ENCODE measurements at places on chromosomes 3 and 15.

GRCh38 chr3:138219255-138219654 is 32.2 kb downstream of the ARMC8 start:
- DNase-seq, result no peak

DNA sequence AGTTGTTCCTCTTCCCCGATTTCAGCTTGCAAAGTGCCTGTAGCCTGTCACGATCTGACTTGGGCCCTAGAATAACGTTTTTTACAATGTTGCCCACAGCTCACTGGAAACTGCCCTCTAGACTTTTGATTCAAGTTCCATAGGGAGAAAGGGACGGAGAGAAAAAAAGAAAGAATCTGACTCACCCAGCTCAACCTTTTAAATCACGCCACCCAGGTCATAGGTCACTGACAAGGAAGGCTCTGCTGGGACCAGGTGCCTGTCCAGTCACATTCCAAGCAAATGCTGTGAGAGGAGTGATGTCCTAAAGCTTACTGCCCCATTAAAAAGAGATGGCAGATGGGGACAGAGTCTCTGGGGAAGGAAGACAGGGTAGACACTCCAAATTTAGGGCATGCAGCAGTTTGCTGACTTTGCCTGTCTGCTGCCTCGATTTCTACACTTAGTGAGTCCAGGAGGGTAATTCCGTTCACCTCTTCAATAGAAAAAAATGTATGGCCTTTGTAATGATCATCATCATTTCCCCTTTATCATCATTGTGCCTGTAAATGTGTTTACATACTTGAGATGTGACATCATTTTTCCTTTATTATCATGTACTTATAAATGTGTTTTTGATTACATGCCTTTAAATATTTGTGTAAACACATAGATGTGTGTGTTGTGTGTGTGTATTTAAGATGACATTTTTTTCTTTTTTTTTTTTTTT is 8.4 kb upstream of the MYO1E start:
- no peak for DNase-seq

DNA sequence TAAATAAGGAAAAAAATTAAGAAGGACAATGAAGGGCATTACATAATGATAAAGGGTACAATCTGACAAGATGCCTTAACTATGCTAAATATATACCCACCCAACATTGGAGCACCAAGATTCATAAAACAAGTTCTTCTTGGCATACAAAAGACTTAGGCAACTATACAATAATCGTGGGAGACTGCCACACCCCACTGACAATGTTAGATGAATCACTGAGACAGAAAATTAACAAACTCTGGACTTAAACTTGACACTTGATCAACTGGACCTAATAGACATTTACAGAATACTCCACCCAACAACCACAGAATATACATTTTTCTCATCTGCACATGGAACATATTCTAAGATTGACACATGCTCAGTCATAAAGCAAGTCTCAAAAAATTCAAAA is 53.2 kb upstream of the IGSF11 start:
- no peak for DNase-seq

- no peak for DNase-seq
These were observed 27.6 kb downstream of the ARNT2 start for GRCh38 chr15:80431635-80432344.

- no peak for DNase-seq
These were observed 168.8 kb downstream of the MEGF11 start for GRCh38 chr15:66084704-66085103.

DNA sequence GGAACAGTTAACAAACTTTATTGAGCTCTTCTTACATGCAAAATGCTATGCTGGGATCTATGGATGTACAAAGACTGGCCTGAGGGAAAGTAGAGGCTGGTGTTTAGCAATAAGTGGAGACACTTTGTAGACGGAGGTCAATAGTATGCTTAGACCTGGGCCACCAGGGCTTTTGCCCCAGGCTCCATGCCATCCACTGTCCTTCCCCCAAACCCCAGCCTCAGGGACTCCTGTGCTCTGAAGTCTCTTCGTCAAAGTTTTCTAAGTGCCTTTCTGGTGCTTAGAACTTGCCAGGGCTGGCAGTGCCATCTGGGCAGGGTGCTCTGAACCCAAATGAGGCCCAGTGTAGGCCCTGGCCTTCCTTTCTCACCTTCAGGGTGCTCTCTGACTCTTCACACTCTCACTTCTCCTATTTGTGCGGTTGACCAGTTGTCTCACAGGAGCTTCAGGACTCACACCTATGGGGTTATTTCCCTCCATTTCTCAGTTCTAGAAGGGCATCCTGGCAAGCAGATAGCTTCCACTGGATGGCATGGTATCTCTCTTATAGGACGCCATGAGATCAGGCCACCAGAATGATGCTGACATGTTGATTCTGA is 21.8 kb upstream of the KCNAB1 start:
- DNase-seq, result no peak

DNA sequence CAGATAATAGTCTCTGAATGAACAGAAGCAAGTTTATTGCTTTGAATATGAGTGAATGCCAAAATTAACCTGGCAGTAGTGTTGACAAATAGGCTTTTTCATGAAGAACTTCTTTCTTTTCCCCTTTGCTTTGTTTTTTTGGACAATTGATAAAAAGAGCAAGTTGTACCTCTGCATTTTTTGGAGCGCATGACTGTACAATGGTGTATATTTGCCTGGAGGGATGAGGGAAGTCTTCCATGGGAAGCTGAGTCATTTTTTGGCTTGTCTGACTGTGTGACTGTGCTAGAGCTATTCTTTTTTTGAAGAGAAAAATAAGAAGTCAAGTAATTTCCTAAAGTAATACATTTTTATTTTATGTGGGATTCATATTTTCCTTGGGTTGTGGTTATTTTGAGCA is 186.9 kb downstream of the KLHL25 start:
- peak; percentile 73 for DNase-seq

DNA sequence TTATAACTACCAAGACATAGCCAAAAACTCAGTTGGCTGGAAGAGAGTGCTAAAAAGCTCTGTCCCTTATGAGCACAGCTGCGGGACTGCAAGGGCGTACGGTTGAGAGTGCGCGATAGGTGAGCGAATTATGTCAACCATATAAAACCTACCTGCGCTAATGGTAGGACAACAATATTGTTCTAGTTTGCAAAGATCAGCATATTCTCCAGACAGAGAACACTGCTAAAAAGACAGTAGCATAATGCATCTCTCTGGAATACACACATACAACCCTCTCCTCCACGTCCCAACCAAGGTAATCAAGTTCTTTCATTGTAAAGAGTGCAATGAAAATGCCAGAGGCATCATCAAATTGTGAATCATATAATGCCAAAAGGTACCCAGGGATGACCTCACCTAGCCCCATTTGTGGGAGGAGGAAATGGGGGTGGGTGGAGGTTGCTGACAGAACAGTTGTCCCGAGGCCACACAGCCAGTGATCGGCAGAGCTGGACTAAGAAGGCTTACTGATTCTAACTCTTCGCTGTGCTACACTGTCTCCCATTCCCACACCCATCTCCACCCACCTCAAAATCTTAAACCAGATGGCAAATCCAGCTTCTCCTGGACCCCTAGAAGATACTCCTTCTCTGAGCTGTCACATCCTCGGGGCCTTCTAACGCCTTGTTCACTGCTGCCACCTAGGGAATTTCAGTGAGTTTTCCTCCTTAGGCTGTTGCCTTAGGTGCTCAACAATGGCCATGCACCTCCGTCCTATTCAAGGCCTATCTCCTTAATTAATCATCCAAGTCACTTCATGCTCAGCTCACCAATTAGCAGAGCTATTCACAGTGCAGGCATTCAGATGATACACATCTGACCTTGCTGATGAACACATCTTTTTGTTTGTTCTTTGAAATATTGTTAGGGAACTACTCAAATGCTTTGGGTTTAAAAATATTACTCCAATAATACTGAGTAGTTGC is 60.7 kb downstream of the RPL22L1 start:
- DNase-seq, result peak; percentile 83

DNA sequence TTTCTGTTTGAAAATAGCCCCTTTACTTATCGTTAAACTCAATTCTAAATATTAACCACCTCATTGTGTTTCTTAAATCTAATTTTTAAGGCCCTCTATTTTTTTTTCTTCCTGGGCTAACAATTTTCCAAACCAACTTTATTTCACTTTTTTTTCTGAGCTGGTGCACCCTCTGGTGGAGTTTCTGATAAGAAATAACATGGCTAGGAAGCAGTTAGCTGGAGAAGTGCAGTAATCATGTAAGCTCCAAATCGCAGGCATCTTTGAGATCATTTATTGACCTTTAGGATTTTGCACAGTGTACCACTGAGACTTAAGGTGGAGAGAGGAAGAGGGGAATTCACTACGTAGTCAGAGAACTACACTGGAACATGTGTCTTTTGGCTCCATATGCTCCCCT is 6.4 kb downstream of the TMEM207 start:
- peak; percentile 27 for DNase-seq

- DNase-seq, result peak; percentile 51
These were observed 118.3 kb upstream of the FOXB1 start for GRCh38 chr15:59885832-59886231.

GRCh38 chr3:194874206-194874605 is 188.5 kb downstream of the FAM43A start:
- DNase-seq, result no peak

GRCh38 chr15:67303490-67304363 is 49.1 kb downstream of the IQCH start:
- peak; percentile 14 for DNase-seq

- DNase-seq, result peak; percentile 54
These were observed 37.8 kb downstream of the LMCD1 start for GRCh38 chr3:8539419-8539818.

DNA sequence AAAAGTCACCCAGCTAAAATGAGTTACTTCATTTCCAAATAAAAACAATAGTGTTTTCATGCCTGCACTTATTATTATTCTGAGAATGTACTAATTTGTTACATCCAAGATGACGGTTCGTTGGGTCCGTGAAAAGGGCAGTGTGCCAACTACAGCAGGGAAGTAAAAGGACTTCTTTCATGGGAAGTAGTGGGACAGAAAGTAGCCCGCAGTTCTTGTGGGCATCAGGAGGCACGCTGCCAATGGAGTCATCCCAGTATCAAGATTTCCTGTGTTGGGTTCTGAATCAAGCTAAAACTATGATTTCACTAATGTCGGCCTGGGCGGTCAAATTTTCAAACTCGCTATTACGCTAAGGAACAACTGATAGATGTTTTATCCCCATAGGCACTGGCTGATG is 254.5 kb upstream of the SOX2 start:
- no peak for DNase-seq

GRCh38 chr3:128113817-128114794 is 9.5 kb downstream of the RUVBL1 start:
- no peak for DNase-seq

- DNase-seq, result no peak
These were observed 426.6 kb upstream of the THBS1 start for GRCh38 chr15:39154227-39154638.
